ENCODE measurements at places on chromosomes 6 and 20. TPM values are rescaled to one million over a fixed set of nuclear protein-coding genes. Genes with fewer than 3 reads are reported as not detected.

RBPJL gene
- not detected for total RNA-seq

NHSL1 gene
- total RNA-seq = 37.6 TPM

POPDC3 gene
- 0.38 TPM for total RNA-seq

RMND1 gene
- total RNA-seq = 11.8 TPM

SRMS gene
- not detected for total RNA-seq

ZNF831 gene
- total RNA-seq = 1.7 TPM

NKAIN2 gene
- total RNA-seq = not detected

TRIM10 gene
- not detected for total RNA-seq

ZNF391 gene
- total RNA-seq = 1.3 TPM

ELOVL2 gene
- not detected for total RNA-seq

CD24 gene
- 711 TPM for total RNA-seq

CPNE1 gene
- 98.2 TPM for total RNA-seq

DYNLT2 gene
- total RNA-seq = 3.1 TPM

WASF1 gene
- total RNA-seq = 20.4 TPM

FKBP1C gene
- 0.19 TPM for total RNA-seq

LIME1 gene
- total RNA-seq = 16.4 TPM

SIGLEC1 gene
- 0.53 TPM for total RNA-seq

OR2H1 gene
- total RNA-seq = not detected

SLC26A8 gene
- not detected for total RNA-seq

CST5 gene
- total RNA-seq = not detected

PPP1R3G gene
- 1.9 TPM for total RNA-seq

NNAT gene
- total RNA-seq = 1.9 TPM

HTR1E gene
- not detected for total RNA-seq

KCNS1 gene
- 0.29 TPM for total RNA-seq

DUSP15 gene
- 0.32 TPM for total RNA-seq

HEY2 gene
- 1.3 TPM for total RNA-seq

DAAM2 gene
- 8.0 TPM for total RNA-seq

SAPCD1 gene
- total RNA-seq = 0.95 TPM

ENPP4 gene
- 3.7 TPM for total RNA-seq
